Activated T-helper 17 cell treated with anti-CD3 and anti-CD28 coated beads, Interleukin-2, amount 50 U/mL, for 72 hours (primary cell): ENCODE measurements at places on chromosomes 1 and 21.
A peak's percentile ranks its signal among the peaks of the same experiment; 100 is the strongest.

- no peak for ATAC-seq
Measured at GRCh38 chr1:3426956-3427535, 27.4 kb upstream of the ARHGEF16 start.

DNA sequence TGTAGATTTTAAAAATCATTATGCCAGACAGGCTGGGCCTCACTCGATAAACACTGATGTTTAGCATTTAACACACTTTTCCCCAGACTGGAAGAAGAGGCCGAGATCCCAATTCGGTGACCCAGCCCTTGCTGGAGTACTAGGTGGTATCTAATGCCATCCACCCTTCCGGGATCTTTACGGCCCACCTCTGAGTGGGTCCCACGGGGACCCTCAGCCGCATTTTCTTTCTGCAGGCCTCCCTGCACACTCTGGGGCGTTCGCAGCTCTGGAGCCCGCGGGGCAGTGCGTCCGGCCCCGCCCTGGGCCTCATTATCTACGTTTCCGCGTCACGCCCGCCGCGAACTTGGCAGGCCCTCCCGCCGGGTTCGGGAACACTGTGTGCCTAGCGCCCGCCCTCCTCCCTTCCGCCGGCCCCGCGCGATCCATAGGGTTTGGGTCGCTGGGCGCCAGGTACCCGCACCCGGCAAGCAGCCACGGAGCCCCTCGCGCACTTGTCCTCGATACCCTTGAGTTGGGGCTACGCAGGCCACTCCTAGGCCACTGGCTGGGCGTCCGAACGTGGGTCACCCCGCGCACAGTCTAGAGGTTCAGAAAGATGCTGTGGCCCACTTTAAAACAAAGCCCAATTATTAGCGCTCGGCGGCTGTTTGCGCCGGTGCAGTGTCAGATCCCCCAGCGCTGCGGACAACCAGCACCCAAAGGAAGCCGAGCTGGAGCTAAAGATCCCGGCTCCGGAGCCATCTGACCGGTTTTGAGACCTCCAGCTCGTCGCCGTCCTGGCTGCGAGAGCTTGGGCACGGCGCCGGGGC lies 950 bp upstream of the EVA1C start:
- peak; percentile 76 for ATAC-seq

- no peak for ATAC-seq
Measured at GRCh38 chr1:247822060-247822459, 1.9 kb downstream of the OR14A16 start.

DNA sequence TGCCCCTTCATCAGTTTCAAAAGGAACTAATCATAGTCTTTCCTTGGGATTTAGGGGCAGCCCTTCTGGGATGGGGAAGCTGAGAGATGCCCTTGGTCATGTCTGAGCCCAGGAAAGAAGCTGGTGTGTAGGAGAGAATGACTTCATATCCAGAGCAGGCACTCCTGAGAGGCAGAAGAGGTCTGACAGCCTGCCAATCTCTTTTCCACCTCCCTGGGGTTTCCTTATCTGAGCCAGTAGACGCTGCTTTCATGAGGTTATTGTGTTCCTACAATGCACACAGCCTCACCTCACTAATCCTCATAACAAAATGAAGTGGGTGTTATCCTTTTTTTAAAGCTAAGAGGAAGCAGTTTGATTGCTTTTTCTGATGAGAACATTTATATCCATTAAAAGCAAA lies 14.1 kb downstream of the ROR1 start:
- no peak for ATAC-seq

DNA sequence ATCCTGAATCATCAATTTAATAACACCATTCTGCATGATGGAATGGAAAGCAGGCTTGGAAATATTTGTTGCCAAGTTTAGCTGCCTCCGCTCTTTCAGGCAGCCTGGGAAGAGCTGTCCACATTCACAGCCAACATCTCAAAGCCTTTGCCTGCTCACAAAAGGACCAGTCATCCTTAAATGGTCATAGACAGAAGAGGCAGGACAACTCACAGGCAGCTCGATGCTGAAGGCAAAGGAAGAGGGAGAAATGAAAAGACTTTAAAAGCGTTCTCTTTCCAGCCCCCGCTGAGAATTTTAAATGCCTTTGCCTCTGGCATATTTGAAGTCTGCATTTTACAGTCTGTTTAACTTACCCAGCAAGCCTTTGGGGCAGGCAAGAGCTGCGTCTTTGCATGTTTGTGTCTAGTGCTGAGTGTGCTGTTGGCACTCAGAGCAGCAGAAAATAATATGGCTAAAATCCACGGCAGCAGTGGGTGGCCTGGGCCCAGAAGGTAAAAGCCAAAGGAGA lies 68.9 kb downstream of the NMNAT2 start:
- ATAC-seq = no peak

DNA sequence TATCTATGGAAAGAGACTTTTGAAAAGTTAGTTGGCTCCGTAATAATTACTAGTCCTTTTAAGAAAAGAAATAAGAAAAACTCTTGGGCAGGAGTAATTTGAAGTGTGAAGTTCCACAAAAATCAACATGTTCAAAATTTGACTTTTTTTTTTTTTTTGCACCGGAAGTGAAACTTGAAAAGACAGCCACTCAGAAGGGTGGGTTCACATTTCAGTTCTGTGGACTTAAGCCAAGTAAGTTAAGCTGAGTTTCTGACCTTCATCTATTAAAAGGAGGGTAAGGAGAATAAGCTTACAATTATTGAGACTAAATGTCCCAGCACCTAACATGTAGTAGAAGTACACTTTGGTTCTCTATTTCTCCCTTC lies 11.0 kb downstream of the RO60 start:
- no peak for ATAC-seq

DNA sequence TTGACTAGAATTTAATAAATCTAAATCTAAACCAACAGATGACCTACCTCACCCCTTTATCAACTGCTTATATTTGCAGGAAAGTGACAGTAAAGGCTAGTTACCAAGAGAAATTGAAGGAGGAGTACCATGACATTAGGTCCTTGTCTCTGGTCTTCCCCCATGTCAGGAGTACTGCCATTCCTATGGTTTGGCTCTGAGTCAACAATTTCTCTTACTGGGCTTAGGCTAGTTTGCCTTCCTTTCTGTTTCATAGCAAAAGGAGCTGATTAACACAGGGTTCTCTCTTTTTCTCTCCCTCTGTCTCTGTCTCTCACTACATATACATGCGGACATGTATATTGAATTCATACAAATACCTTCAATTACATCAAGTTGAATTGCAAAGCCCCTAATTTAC lies 579.9 kb downstream of the DPYD start:
- ATAC-seq = no peak

GRCh38 chr1:203296460-203297073 lies 8.8 kb upstream of the BTG2 start:
- no peak for ATAC-seq

DNA sequence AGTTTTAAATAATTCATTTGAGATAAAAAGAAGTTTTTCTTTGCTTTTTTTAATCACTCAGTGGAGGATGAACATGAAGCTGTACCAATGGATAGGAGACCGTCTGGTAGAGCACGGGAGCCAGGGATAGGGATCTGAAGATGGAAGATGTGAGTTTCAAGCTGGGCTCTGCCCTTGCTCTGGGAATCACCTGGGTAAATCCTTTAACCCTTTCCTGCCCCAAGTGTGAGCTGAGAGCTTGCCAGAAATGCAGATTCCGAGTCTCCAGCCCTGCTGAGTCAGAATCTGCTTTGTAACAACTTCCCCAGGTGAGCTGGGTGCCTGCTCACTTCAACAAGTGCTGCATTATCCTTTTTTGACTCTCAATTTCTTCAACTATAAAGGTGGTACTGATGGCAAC lies 44.1 kb downstream of the ERG start:
- no peak for ATAC-seq

- ATAC-seq = peak; percentile 58
Measured at GRCh38 chr21:33949516-33950430, 34.2 kb upstream of the ATP5PO start.

DNA sequence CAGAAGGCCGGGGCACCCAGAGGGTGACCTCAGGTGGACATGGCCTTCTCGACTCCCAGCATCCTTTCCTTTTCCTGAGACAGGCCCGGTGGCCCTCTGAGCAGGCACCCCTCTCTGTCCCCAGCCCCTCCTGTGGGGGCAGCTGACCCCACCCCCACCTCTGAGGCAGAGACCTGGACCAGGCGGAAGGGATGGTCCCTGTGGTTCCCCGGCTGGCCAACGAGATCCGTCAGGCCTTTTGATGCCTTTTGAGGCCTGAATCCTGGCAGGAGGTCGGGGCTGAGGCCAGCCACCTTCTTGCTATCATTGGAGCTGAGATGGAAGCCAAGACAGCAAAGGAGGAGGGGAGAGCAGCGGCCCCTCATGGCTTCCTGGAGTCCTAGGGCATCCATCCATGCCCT lies 50.2 kb upstream of the ACTRT2 start:
- no peak for ATAC-seq

- ATAC-seq = peak; percentile 46
Measured at GRCh38 chr1:8374812-8375211, 56.9 kb downstream of the SLC45A1 start.

- ATAC-seq = peak; percentile 60
Measured at GRCh38 chr1:50969611-50970508, at the start of gene CDKN2C. CDKN2C (plus strand) TSS chr1:50970245; CDS start chr1:50970369, 124 bp downstream.
